ENCODE measurements at places on chromosomes 2 and 18. TPM values are rescaled to one million over a fixed set of nuclear protein-coding genes. Genes with fewer than 3 reads are reported as not detected.

The NTSR2 gene
- not detected for polyA plus RNA-seq

The CCDC121 gene
- polyA plus RNA-seq = 11.1 TPM

The ATOH8 gene
- 14.2 TPM for polyA plus RNA-seq

The HOXD12 gene
- 0.27 TPM for polyA plus RNA-seq

The ANKRD53 gene
- polyA plus RNA-seq = 1.7 TPM

Data from left renal cortex interstitium (tissue), 4 donors.